ENCODE measurements at places on chromosomes 4 and X.
A peak's percentile ranks its signal among the peaks of the same experiment; 100 is the strongest.

DNA sequence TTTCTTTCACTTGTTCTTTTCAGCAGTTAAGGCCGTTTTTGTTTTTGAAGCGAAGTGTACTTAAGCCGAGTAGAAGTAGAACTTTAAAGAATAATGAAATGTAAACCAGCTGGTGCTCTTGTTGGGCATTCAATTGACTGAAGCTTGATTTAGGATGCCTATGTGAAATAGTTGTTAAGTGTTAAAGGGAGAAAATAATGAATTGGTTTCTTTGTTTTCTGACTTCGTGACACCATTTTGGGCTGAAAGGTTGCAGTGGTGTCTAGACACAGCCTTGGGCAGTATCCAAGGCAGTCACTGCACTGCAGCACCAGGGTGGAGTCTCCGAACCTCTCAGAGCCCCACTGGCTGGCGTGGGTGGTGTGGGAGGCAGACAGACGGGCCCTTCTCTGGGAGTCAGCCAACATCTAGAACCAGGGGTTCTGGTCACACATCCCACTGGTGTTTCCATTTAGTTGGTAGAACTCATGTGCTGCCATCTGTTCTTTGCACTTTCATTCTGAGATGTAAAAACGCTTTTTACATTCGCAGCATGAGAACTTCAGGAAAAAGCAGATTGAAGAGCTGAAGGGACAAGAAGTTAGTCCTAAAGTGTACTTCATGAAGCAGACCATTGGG lies 3.5 kb downstream of the UCHL1 start:
- DNase-seq: no peak

- DNase-seq: peak; percentile 15
These were observed 188.1 kb upstream of the WDFY3 start for GRCh38 chr4:85154591-85154990.

DNA sequence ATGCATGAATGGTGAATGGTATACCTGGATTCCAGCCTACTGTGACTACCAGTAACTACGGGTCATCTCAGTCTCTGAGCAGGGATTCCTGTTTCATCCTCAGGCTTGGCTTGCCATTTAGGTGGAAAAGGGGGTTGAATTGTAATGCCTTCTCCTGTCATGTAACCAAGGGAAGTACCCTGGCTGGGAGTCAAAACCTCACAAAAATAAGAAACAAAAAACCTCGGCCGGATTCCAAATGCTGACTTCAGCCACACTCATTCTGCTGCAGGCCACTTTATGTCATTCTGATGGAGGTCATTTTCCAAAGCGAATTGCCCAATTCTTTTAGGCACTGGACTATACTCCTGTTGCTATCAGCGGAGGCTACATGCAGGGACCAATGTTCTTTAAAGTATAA lies 324.7 kb downstream of the LDB2 start:
- no peak for DNase-seq

DNA sequence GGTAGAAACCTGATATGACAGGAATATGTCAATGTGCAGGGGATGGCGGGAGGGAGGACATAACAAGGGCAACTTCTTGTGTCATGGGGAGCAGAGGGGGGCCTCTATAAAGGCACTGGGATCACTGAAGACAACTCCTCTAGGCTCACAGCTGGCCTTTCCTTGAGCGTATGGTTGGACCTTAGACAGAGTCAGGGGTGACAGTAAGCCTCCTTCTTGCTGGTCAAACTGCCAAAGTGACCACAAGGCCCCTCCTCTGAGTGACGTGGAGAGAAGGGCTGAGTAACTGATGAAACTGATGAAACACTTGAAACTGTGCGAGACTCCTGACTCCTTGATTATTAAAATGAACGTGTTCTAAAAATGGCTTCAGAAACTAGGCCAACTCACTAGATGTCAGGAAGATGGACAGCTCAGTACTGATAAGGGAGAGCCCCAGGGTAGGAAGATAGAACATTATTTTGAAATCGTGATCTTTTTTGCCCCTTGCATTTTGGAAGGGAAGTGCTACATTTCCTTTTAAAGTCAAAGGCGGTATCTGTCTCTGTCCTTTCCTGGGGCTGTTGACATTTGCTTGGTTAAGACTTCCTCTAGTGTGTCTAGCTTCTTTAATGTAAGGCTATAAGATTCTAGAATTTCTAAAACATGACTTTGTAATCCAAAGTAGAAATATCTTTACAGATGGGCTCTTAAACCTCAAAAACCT lies 1.6 kb downstream of the RAB33A start:
- DNase-seq: no peak

- DNase-seq: no peak
These were observed 1.8 kb upstream of the KLHL4 start for GRCh38 chrX:87515836-87516235.

DNA sequence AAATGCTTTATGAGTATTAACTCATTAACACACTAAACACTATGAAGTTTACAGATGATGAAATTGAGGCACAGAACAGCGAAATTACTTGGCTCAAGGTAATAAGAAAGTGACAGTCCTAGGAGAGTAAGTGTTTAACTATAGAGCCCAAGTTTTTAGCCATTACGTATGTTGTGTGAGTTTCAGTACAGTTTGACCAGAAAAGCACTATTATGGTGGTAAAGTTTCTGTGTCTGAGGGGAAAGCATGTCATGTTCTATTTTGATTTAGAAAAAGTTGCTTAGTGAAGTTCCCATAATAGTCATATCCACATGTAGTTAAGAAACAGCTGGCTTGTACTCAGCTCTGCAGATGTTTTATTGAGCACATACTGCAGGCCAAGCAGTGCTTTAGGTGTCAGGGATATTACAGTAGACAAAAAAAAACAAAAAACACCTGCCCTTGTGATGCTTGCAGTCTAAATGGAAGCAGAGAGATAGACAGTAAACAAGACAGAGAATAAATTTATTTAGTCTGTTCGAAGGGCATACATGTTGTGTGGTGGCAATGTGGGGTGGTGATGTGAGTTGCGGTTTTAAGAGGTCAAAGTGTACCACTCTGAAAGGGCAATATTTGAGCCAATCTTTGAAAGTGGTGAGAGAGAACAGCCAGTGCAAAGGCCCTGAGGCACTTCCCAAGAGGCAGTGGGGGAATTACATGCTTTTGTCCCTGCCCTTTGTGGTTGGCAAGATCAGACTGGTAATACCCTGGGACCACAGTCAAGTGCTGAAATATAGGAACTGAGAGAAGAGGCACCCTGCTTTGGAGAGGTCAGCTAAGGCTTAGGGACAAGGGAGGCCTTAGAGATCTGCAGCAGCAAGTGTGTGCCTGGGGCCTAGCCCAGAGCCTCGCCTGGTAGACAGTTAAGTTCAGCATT lies 6.2 kb downstream of the TMEM131L start:
- DNase-seq: no peak

GRCh38 chr4:54844911-54845310 lies 187.2 kb downstream of the KIT start:
- no peak for DNase-seq

DNA sequence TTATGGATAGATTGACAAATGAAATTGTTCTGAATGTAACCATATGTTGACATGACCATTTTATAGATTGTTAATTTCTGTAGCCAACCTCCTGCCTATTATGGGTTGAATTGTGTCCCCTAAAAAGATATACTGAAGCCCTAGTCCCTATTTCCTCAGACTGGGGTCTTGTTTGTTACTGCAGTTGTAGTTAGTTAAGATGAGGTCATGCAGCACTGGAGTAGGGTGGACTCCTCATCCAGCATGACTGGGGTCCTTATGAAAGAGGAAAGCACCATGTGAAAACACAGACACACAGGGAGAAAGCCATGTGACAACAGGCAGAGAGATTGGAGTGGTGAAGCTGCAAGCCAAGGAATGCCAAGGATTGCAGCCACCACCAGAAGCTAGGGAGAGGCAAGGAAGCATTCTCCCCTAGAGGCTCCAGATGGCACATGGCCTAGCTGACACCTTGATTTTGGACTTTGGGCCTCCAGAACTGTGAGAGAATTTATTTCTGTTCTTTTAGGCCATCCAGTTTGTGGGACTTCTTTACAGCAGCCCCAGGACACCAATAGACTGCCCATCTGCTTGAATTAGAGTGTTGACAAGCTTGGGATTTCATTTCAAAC lies 14.0 kb downstream of the MTM1 start:
- no peak for DNase-seq

DNA sequence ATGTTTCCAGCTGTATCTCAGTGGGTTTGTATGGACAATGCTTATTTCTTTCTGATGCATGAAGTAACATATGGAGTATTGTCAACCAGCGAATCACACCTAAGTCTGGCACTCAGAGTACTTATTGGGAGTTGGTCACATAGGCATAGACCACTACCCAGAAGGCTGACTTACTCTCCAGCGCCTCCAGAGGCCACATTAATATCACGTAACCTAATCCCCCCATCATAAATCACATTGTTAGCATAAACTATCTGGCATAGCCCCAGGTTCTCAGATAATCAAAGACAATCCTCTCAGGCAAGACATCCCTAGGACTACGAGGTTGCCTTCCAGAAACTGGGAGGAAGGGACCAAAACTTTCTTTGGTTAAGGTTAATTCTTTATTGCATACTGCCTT lies 560.5 kb upstream of the PABPC4L start:
- peak; percentile 30 for DNase-seq

DNA sequence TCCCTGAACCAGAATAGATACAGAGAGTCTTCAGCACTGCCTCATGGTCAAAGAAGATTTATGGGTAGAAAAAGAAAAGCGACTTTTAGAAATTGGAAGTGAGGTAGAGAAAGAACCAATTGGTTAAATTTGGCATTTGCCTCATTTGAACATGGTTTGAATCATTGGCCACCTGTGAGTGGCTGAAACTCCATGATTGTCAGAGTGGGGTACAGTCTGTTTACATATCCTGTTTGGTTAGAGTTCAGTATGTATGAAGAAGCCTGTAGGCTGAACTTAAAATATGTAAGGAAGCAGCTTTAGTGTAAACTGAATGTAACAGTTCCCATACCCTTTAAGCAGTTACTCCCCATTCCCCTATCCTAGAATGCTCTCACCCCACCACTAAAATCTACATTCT lies 76.0 kb upstream of the CTSO start:
- no peak for DNase-seq

DNA sequence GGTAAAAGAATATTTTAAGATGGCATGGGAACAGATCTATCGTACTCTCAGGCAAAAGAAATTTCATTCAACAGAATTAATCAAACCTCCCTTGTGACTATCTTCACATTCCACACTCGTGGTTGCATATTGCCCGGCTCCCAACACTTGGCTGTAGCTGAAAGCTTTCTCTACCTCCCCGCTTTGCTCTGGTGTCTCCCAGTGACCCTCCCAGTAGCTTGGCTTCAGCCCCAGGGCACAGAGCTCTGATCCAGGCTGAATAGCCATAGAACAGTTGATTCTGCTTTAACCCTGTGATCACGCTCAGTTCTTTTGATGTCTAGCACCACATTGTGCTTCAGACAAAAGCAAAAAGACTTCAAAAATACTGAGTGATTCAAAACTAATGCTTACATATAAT lies 24.6 kb downstream of the SLC7A11 start:
- no peak for DNase-seq

GRCh38 chr4:11131491-11131890 lies 297.2 kb downstream of the HS3ST1 start:
- no peak for DNase-seq

- DNase-seq: no peak
These were observed 14.7 kb downstream of the RAPGEF2 start for GRCh38 chr4:159117564-159117963.

DNA sequence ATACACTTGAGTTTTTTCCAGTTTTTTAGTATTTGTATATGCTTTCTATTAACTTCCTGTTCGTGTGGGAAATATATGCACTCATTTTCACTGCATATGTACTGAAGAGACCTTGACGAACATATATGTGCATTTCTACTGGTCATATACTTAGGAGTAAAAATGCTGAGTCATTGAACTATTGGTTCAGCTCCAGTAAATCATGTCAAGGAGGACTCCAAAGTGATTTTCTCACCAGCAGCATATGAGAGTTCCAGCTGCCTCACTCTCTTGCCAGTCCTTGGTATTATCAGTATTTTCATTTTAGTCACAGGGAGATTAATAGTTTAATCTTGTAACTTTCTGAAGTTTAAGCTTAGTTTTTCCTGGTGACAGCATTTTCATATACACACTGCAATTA lies 2750.2 kb downstream of the ARAP2 start:
- DNase-seq: no peak

DNA sequence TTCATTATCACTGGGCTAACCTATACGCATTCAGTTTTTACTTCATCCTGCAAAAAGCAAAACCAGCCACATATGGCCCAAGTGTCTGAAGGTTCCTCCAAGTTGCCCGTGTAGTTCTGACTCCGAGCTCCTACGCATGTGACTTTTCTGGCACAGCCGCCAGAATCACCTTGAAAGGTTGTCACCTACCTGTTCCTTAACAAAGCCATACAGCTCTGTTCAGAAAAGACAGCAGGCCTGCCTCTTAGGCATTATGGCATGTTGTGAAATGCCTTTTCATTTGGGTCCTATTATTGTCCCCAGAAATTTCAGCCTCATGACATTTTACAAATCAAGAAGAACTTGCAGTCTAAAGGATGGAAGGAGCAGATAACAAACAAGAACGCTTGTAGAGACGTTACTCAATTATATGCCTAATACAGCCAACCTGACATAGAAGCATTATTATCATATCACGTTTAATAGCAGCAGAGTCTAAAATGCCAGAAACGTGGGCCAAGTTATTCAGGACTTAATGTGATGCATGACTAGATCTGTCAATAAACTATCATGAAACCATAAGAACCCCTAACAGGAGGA lies 118.5 kb downstream of the RBM47 start:
- no peak for DNase-seq

DNA sequence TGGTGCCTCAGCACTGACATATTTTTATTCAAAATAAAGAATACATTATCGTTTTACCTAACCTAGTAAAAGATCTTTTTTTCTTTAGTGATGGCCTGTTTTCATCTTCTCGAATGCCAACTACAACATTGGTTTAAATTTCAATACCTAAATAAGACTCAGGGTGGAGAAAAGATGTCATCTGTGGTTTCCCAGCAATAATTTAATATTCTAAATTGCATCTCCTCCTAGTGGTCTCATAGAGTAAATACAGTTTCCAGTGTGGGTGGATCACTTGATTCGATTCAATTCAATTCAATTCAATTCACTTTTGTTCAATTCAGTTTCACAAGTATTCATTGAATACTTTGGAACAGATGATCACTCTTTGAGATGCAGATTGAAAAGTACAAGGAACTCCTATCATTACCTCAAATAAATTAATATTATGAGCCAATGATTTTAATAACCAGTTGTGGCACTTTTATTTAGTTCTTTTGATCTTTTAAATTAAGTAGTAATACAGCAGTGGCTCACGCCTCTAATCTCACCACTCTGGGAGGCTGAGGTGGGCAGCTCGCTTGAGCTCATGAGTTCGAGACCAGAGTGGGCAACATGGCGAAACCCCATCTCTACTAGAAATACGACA lies 427.2 kb downstream of the FAT4 start:
- DNase-seq: peak; percentile 1

DNA sequence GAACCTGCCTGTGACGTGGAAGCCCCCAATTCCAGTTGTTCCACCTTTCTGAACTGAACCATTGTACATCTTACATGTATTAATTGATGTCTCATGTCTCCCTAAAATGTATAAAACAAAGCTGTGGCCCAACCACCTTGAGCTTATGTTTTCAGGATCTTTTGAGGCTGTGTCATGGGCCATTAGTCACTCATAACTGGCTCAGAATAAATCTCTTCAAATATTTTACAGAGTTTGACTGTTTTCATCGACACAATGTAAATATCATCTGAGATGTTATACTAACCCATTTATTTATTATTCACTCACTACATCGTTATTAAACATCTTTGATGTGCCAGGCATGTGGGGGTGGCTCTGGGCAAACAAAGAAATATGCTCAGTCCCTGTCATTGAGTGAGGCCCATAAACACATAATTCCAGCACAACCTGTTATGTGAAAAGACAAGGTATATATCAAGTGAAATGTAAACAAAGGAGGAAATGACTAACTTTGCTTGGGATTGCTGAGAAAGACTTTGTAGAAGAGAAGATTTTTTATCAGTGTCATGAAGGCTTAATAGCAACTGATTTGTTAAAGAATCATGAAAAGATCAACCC lies 34.5 kb upstream of the PPM1K start:
- DNase-seq: no peak
